ENCODE measurements at places on chromosomes 7 and 10.

GRCh38 chr10:6843894-6844650 lies 264.0 kb upstream of the PRKCQ start:
- DNase-seq, result no peak

GRCh38 chr7:135334830-135335543 lies 101.3 kb downstream of the STRA8 start:
- DNase-seq, result no peak

DNA sequence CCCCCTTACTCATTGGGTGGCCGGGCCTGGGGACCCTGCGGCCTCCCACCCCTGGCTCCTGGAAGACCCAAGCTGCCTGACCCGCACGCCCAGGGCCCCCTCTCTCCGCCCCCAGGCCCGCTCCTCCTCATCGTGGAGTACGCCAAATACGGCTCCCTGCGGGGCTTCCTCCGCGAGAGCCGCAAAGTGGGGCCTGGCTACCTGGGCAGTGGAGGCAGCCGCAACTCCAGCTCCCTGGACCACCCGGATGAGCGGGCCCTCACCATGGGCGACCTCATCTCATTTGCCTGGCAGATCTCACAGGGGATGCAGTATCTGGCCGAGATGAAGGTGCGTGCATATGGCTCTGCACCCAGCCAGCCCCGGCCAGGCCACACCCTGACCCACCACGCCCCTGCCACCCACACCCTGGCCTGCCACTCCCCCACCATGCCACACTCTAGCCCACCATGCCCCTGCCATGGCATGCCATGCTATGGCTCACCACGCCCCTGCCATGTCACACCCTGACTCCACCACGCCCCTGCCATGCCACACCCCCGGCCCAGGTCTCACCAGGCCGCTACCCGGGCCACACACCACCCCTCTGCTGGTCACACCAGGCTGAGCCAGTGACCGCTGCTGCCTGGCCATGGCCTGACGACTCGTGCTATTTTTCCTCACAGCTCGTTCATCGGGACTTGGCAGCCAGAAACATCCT lies 18.7 kb upstream of the CSGALNACT2 start:
- DNase-seq, result no peak

- DNase-seq, result no peak
These were observed 239.8 kb downstream of the SUGCT start for GRCh38 chr7:40374575-40374974.
